NCI-H187 treated with DMSO at 0.1 percent for 48 hours (cell line): ENCODE measurements at places on chromosomes 11 and 22.

DNA sequence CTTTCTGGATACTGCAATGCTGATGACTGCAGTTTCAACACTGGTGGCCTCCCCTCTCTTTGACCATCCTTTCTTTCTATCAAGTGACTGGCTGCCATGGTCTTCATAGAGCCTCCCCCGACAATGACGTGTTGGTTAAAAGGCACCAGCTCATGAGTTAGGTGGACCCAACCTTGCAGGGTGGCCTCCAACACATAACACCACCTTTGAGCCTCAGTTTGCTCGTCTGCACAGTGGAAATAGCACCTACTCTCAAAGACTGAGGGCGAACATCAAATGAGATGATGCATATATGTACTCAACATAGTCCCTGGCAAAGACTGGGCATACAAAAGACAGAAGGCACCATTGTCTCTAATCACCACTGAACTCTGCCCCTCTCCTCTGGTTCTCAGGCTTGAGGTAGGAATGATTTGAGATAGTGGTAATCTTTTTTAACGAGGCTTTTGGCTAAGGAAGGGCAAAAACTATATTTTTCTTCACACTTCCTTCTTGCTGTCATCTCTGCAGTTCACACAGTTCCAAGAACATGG, 119.1 kb downstream of the NAT10 start:
- no peak for DNase-seq

- DNase-seq: no peak
Observed at GRCh38 chr11:14144934-14145333, 182.4 kb downstream of the SPON1 start.

DNA sequence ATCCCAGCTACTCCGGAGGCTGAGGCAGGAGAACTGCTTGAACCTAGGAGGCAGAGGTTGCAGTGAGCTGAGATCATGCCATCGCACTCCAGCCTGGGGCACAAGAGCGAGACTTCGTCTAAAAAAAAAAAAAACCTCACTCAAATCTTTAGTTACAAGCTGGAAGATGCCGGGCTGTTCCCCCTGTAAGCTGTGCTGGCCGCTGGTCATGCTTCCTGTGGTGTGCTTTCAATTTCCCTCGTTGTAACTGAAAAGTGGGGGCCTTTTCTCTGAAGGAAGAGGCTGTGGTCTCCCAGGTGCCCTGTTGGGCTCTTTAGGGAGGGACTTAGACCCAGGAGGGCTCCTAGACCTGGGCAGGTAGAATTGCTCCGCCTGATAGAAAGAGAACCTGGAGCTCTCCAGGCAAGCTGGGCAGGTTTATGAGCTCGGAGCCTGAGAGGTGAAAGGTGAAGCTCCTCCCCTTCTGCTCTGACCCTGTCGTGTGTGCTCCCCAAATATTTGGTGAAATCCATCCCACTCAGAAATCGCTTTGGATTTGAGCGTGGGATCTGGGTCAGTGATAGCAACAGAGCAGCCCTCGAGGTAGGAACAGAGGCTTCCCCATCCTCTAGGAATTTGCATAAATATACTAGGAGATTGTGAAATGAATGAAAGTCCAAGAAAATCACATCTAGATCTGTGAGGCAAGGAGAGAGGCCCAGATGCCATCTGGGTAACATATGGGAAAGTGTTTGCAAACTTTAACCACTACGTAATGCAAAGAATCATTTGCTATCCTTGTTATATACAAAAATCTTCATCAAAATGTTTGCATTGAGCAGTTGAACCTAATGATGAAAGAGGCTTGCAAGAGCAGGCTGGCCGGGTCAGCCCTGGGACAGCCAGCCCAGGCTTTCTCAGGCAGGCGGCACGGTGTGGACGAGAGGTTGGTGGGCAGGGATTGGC, 154.3 kb downstream of the FBXO7 start:
- no peak for DNase-seq

DNA sequence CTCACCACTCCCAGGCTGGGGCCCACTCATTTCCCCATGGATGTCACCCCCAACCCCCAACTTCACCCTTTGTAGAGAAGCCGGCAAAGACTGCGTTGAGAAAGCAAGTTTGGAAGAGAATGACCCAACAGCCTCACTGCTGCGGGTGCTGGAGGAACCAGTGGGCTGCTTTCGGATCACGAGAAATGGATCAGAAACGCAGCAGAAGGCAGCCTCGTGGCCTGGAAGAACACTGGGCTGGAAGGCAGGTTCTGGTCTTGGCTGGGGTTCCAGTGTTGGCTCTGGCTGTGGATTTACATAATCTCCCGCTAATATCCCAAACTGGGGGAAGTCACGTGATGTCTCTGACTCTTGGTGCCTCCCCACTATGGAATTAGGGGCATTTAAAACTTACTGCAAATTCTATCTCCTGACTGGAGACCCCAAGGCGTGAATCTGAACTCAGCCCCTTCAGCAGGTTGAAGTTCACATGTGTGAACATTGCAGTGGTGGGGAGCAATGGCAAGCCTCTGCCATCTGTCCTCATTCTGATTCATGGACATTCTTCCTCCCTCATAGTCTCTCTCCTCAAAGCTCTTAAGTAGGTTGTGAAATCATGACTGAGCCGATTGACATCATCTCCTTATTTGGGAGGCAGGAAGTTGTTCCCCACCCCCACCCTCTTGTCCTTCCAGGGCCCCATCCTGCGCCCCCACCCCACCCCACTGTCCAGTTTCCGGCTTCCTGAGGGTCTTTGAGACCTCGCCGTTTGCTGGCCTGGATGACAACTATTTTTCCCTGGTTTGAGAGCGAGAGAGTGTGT, 37.0 kb upstream of the TIMP3 start:
- DNase-seq: no peak

DNA sequence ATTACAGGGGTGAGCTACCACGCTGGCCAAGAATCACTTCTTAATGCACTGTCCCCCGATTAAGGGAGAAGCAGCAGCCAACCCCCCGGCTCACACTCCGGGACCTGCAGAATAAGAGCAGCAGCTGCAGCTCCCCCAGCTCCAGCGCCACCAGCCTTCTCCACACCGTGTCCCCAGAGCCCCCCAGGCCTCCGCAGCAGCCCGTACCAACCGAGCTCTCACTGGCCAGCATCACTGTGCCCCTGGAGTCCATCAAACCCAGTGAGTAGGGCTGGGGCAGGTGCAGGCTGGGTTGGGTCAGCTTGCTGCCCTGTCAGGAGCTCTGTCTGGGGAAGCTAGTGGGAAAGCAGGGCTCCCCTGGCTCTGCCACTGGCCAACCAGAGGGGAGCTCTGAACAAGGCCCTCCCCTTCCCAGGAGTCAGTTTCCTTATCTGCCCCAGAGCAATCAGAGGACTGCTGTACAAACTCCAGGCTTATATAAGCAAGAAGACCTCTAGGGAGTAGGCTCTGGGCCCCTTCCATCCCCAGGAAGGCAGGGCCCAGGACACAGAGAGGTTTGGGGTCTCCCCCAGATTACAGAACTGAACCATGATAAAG, 8.5 kb upstream of the SH3BP1 start:
- no peak for DNase-seq
